ENCODE measurements at places on chromosomes 11 and 22.

- DNase-seq = no peak
Measured at GRCh38 chr22:44550711-44551491, 52.9 kb upstream of the RTL6 start.

DNA sequence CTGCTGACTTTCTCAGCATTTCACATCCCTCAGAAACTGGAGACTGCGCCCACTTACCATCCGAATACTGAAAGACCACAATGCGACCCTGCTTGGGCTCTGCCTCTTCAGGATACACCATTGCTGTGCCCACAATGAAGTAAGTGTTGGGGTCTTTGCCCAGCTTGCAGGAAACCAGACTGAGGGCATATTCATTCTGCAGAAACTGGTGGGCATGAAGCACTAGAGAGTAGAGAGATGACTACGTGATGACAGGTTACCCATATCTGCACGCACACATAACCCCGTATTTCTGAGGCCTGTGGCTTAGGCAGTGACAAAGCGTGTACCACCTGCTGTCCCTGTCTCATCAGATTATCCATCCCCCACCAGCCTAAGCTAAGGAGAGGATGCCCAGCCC is 14.6 kb upstream of the VWCE start:
- DNase-seq = no peak

- peak; percentile 47 for DNase-seq
Measured at GRCh38 chr22:29342577-29343312, 27.2 kb upstream of the RASL10A start.

GRCh38 chr11:23884341-23884740 is 612.5 kb upstream of the LUZP2 start:
- DNase-seq = no peak

- peak; percentile 71 for DNase-seq
Measured at GRCh38 chr11:47185305-47186075, 744 bp downstream of the PACSIN3 start.

DNA sequence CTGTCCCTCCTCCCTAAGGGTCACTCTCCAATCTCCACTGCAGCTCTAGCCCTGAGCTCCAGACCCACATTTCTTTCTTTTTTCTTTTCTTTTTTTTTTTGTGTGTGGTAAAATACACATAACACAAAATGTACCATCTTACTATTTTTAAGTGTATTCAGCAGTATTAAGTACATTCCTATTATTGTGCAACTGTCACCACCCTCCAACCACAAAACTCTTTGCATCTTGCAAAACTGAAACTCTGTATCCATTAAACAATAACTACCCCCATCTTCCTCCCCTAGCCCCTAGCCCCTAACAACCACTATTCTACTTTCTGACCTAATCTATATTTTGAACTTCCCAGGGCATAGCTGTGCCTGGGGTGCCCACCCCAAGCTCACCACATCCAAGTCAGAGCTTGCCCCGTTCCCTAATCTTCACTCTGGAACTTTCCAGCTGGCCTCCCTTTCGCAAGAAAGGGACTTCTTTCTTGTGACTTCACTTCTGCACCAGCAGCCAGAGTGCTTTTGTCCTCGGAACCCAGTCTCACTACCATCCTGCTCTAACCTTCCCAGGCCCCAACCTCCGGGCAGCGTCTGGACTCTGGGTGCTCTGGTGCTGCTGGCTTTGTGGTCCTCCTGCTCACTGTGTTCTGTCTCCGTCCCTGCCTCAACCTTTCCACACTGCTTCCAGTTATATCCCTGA is 30.7 kb downstream of the PARVG start:
- no peak for DNase-seq

- DNase-seq = no peak
Measured at GRCh38 chr22:22074634-22075381, 92.2 kb upstream of the TOP3B start.

DNA sequence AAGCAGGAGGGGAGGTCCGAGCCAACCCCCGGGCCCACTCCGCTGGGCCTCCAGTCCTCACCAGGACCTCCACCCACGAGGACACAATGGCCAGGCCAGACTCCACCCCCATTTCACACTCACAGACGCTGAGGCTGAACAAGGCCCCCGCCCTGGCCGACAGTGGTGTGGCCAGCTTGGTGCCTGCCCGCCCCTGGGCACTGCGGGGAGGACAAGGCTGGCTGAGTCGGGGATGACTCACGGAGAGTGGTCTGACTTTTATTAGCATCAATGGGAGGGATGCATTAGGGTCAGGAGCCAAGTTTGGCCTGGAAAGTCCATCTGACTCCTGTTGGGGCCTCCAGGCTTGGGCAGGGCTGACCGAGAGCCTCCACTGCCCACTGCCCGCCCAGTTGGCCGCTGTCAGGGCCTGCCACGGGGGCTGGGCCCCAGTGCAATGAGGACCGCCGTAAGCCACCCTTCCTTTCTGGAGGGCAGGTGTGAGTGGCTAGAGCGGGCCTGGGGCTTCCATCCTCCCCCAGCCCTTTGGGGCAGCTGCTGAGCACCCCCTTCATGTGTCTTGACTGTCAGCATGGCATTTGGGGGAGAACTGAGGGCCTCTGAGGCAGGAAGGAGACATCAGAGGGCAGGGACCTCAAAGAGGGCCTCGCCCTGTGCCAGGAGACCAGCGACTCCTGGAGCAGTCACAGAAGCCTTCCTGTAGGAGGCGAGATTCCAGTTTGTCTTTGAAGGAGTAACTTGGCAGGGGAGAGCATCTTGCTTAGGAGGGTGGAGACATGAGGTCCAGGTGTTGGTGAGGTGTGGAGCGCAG is 10.6 kb downstream of the TSPAN32 start:
- DNase-seq = no peak

GRCh38 chr22:30044369-30044768 is 35.9 kb upstream of the HORMAD2 start:
- DNase-seq = peak; percentile 39

DNA sequence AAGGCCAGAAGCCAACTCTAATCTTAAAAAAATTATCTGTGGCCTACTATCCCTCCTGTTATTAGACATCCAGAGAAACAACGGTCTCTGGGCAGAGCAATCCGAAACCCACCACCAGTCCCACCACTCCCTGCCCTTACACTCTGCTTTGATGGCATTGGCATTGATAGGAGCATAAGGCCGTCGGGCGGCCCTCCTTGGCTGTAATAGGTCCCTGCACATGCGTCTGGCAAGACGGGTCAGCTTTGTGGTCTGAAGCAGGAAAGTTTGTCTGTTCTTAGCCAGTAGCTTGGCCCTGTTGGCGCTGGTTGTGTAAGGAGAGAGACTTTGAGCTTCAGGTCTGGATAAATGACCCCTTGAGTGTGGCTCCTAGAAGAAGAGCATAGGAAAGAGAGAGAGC is 3.8 kb upstream of the TUT1 start:
- no peak for DNase-seq

DNA sequence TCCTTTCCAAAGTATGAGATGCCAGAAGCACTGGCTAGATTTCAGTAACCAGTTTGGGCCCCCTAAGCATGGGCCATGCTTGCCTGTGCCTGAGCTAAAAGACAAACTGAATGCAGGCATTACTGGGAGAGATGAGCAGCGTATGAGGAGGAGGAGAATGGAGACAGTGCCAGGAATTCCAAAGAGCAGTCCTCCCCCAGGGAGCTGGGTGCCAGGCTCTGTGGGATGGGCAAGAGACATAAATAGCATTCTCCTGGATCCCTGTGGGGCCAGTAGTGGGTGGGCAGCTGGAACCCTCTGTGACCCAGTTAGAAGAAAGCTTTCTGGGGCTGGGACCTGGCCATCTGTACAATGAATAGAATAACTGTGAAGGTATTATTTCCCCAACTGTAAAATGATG is 235.6 kb downstream of the KCNA4 start:
- DNase-seq = no peak

DNA sequence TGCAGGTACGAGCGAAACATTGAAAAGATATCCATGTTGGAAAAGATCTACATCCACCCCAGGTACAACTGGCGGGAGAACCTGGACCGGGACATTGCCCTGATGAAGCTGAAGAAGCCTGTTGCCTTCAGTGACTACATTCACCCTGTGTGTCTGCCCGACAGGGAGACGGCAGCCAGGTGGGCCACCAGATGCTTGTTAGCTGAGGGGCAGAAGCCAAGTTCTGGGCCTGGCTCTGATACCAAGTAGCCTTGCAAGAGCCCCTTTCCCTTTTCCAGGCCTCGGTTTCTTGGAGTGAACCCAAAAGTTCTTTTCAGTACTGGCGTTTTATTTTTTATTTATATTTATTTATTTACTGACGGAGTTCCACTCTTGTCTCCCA is 9.6 kb downstream of the F2 start:
- DNase-seq = no peak

- no peak for DNase-seq
Measured at GRCh38 chr11:26904801-26905200, 89.1 kb upstream of the FIBIN start.

- DNase-seq = no peak
Measured at GRCh38 chr22:27397036-27397953, 404.3 kb downstream of the MN1 start.

GRCh38 chr22:47839595-47840227 is 1077.3 kb downstream of the TBC1D22A start:
- DNase-seq = no peak

DNA sequence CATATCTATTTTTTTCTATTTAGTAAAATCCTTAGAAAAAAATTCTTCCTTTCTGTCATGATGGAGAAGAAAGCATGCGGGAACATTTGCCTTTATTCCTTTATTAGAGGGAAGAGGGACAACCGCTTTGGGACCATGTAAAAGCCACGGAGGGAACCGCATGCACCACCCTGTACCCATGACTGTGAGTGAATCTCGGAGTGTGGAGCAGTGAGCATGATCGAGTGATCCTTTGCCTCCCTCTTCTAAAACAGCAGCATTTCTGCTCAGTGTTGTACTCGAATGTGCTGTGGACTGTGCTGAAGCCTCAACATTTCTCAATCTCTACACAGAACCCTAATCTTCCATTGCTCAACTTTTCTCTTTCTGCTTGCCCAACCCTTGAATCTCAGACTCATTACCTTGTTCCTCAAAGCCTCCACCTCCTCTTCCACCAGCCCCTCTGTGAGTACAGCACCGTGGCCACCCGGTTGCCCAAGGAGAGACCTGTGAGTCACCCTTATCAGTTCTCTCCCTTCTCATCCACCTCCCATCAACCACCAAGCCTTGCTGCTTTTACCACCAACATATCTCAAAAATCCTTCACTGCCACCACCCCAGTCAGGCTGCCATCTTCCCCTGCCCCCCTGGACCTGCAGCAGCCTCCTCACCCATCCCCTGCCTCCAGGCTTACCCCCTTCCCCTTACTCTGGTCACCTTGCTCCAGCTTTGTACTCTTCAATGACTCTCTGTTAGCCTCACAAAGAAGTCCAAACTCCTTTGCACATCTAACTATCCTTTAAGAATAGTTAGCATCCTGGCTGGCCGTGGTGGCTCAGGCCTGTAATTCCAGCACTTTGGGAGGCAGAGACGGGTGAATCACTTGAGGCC is 103.1 kb downstream of the NAT10 start:
- no peak for DNase-seq

- DNase-seq = no peak
Measured at GRCh38 chr11:72808331-72808798, 5.8 kb upstream of the ATG16L2 start.

- no peak for DNase-seq
Measured at GRCh38 chr11:83471831-83472727, 185.9 kb upstream of the CCDC90B start.

- DNase-seq = peak; percentile 83
Measured at GRCh38 chr11:118610773-118611432, 3.5 kb downstream of the PHLDB1 start.

GRCh38 chr11:2825889-2826678 is 59.5 kb downstream of the CDKN1C start:
- peak; percentile 24 for DNase-seq

- no peak for DNase-seq
Measured at GRCh38 chr11:75023446-75024067, 34.8 kb downstream of the NEU3 start.

DNA sequence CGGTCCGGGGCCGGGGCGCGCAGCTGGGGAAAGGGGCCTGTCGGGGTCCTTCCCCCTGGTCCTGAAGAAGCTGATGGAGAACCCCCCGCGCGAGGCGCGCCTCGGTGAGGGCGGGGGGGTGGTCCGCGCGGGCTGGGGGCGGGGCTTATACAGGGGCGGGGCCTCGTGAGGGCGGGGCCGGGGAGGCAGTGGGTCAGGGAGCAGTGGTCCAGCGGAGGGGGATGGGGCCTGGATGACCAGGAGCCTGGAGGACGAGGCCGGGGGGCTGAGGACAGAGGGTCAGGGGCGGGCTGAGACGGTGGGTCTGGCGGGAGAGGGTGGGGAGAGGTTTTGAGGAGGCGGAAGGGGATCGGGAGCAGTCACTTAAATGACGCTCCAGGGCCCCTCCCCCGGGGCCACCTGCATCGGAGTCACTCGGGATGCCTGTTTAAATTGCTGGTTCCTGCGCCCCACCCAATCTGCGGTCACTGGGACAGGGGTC is 396 bp downstream of the TEF start:
- DNase-seq = peak; percentile 34

DNA sequence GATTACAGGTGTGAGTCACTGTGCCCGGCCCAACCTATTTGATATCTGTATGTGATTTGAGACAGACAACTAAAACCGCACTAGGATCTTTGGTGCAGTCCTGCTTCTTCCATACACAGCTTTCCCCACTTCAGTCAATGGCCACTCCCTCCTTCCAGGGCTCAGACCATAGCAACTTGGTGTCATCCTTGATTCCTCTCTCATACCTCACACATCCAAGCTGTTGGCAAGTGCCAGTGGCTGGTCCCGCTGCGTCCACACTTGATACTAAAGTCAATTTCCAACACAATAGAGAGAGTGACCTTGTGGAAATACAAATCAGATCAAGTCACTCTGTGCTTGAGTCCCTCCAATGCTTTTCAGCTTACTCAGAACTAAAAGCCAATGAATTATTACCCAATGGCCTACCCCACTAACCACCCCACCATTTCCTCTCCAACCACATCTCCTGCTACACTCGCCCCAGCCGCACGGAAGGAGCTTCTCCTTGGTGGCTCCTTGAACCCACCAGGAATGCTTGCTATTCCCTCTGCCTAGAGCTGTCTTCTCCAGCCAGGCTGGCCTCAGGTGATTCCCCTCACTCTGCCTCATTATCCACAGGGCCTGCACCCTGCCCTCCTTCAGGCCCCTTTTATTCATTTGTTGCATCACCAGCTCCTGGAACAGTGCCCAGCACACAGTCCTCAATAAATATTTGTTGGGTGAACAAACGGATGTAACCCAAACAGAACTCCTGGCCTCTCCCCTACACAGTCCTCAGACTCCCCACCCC is 12.9 kb downstream of the ABTB2 start:
- peak; percentile 67 for DNase-seq

DNA sequence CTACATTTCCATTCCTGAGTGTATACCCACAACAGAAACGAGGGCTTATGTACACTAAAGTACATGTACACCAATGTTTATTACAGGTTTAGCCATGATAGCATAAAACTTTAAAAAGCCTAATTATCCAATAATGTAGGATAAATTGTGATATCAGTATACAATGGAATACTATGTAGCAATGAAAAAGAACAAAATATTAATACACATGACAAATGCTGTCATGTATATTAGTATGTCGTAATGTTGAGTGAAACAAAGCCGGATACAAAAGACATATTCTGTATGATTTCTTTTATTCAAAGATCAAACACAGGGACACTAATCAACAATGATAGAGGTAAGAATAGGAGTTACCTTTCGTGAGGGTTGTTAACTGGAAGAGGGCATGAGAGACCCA is 2.7 kb downstream of the SAA4 start:
- no peak for DNase-seq

- DNase-seq = no peak
Measured at GRCh38 chr22:26681395-26681821, 24.0 kb downstream of the MIAT start.
